ENCODE measurements at places on chromosomes 1 and 21.
A peak's percentile ranks its signal among the peaks of the same experiment; 100 is the strongest.

DNA sequence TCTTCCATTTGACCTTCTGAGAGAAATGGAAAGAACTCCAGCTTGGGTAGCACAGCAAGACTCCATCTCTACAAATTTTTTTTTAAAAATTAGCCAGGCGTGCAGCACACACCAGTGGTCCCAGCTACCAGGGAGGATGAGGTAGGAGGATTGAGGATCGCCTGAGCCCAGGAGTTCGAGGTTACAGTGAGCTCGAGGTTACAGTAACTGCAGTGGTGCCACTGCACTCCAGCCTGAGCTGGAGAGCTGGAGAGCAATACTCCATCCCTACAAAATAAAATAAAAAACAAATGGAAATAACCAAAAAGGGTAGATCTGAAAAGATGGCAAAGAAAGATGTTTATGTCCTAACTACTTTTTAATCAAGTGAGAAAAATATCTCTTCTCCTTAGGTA lies 14.5 kb downstream of the POGZ start:
- DNase-seq: no peak

- DNase-seq: peak; percentile 88
These were observed 1.4 kb upstream of the PTPRF start for GRCh38 chr1:43529206-43529731.

DNA sequence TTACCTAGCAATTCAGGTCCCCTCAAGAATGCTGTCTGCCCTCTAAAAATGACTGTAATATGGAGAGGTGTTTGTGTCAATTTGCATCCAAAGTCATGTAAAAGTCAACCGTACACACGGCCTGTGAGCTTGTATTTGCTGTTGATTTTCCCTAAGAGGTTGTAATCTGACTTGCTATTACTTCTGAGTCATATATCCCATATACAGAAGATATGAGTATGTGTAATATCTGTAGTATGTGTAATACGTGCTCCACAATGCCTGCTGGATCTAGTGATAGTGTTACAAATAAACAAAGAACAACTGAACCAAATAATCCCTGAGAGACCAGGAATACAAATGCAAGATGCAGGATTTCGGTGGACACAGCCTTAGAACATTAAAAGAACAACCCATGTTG lies 1.4 kb upstream of the KCNJ6 start:
- peak; percentile 67 for DNase-seq

DNA sequence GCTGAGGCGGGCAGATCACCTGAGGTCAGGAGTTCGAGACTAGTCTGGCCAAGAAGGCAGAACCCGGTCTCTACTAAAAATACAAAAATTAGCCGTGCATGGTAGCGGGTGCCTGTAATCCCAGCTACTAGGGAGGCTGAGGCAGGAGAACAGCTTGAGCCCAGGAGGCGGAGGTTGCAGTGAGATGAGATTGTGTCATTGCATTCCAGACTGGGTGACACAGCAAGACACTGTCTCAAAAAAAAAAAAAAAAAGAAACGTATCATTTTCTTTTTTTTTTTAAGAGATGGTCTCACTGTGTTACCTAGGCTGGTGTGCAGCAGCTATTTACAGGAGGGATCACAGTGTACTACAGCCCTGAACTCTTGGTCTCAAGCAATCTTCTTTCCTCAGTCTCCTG lies 47.3 kb downstream of the ITGB3BP start:
- peak; percentile 34 for DNase-seq

Data from epithelial cell of esophagus (primary cell).